ENCODE measurements at places on chromosomes 16 and 17.
A peak's percentile ranks its signal among the peaks of the same experiment; 100 is the strongest.

DNA sequence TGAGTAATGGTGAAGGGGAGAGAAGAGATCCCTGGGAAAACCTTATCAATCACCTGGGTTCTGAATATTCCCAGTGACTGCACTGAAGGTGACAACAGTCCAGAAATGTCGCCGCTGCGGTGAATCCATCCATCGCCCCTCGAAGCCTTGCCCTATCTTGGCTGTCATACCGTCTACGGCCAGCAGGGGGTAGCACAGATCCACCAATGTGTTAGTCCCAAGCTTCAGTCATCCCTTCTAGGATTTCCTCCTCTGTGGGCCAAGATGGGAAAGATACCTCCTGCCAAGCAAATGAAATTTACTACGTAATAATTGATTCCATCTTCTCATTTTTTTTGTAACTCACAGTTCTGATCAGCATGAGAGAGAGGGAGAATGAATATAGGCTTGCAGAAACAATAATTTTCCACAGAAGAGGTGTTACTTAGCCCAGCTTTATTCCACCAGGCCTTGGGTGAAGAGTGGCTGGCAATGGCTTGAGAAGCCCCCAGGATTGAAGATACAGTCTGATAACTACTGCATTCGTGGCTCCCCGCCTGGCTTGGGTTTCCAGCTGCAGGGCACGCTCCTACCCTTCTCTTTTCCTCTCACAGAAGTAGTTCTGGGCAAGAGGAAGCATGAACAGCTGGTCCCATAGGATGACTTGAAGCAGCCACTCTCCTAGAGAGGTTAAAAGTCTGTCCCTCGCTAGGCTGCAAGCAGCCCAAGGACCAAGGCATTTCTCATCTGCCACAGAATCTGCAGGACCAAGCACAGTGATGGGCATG lies 2.6 kb upstream of the FMNL1 start:
- peak; percentile 68 for ATAC-seq

DNA sequence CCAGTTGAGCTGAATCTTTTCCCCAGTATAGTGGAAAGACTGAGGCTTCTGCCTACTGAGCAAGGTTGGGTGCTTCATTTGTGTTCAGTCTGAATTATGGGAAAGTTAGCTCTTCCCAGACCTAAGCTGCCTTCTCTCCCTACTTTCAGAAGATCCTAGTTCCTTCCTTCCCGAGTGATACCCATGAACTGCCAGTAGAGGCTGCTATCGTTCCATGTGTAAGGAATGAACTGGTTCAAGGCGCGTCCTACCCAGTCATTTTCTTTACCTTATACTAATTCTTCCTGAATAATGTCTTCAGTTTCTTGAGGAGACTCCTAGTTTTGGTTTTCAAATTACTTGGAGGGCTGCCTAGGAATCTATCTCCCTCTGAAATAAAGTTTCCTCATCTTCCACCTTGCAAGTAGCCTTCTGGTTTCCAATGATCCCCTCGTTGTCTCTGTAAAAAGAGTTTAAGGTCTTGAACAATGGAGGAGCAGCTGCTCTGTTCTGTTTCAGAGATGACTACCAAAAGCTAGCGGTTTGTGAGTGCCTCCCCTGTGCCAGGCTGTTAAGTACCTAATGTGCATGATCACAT lies 934 bp upstream of the AOC2 start:
- peak; percentile 83 for ATAC-seq

GRCh38 chr17:5241861-5242671 lies 7.4 kb upstream of the SCIMP start:
- no peak for ATAC-seq

DNA sequence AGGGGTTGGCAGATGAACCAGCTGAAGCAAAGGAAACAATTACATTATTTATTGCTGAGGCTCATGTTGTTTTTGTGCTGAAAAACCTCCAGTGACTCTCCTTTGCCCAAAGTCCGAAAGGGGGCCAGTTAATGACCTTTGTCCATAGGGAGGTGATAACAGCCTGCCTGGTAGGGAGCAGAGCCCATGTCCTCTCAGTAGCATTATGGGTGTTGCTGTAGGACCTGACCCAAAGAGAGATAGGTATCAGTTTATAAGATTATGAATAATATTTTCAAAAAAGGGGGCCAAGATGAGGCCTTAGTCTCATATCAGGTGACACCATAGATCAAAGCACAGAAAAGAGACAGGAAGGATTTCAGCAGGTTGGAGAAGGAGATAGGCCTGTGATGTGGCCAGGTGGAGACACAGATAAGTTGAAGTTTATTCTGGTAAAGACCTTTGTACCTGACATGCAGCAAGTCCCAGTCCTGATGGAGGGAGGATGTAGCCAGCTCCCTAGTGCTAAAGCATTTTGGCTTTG lies 55.1 kb downstream of the CENPV start:
- no peak for ATAC-seq

- peak; percentile 25 for ATAC-seq
Measured at GRCh38 chr16:87621550-87621829, 19.2 kb downstream of the JPH3 start.
